ENCODE measurements at places on chromosomes 5 and 9.

GRCh38 chr9:101247297-101247696, 137.5 kb downstream of the BAAT start:
- no peak for DNase-seq

- DNase-seq, result no peak
Measured at GRCh38 chr5:92543201-92543600, 1037.8 kb downstream of the NR2F1-AS1 start.

- no peak for DNase-seq
Measured at GRCh38 chr5:176514244-176514950, 22.8 kb downstream of the RNF44 start.

GRCh38 chr9:130138791-130139190, 33.4 kb upstream of the NCS1 start:
- DNase-seq, result no peak

DNA sequence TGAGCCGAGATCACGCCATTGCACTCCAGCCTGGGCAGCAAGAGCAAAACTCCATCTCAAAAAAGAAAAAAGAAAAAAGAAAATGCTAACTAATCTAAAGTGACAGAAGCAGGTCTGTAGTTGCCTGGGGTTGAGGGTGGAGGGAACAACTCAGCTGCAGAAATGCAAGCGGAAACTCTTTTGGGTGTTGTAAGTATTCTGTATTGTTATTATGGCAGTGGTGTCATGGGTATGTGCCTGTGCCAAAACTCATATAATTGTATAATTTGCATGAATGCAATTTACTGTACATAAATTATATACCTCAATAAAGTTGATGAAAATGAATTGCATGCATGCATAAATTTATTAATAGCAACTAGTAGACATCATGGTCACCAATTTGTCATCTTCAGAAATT, 23.0 kb upstream of the RPS23 start:
- DNase-seq, result no peak

GRCh38 chr9:90103771-90104170, 499.0 kb downstream of the GADD45G start:
- no peak for DNase-seq

GRCh38 chr5:125865166-125865815, 557.9 kb upstream of the GRAMD2B start:
- no peak for DNase-seq

GRCh38 chr5:135546101-135546500, 10.3 kb upstream of the NEUROG1 start:
- DNase-seq, result no peak

- DNase-seq, result no peak
Measured at GRCh38 chr5:53594419-53594818, 34.0 kb downstream of the NDUFS4 start.

- DNase-seq, result no peak
Measured at GRCh38 chr9:18489861-18490260, 15.9 kb downstream of the ADAMTSL1 start.

DNA sequence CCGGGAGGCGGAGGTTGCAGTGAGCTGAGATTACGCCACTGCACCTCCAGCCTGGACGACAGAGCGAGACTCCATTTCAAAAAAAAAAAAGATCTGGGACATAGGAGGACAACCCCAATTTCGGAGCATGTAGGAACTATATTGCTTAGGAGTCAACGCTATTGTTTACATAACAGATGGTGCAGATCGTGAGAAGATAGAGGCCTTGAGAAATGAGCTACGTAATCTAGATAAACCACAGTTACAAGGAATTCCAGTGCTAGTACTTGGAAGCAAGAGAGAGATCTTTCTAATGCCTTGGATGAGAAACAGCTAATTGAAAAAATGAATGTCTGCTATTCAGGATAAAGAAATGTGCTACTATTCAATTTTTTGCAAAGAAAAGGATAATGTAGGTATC, 20.3 kb downstream of the TBC1D2 start:
- no peak for DNase-seq

GRCh38 chr9:33684831-33685230, 110.5 kb upstream of the PRSS3 start:
- DNase-seq, result no peak

DNA sequence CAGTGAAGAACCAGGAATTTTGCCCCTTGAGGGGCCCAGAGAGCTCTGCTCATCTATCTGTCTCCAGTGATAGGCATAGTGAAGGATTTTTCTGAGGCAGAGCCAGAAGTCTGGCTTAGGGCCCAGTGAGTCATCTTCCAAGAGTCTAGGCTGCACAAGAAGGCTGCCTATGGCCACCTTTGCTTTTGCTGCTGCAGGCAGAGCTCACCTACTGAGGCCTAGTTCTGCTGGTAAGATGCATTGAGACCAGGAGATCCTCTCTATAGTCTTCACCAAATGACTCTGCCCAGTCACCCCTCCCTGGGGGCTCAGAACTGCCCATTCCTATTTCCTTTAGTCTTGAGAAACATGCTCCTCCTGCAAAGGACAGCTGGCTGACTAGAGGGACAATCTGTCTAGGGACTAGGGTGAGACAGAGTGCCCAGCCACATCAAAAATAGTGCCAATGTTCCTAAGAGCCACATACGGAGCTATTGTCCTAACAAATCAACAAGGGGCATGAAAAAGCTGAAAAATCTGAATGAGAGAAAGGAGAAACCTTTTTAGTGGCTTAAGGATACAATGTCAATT, 40.3 kb upstream of the CDKN2AIPNL start:
- DNase-seq, result no peak

DNA sequence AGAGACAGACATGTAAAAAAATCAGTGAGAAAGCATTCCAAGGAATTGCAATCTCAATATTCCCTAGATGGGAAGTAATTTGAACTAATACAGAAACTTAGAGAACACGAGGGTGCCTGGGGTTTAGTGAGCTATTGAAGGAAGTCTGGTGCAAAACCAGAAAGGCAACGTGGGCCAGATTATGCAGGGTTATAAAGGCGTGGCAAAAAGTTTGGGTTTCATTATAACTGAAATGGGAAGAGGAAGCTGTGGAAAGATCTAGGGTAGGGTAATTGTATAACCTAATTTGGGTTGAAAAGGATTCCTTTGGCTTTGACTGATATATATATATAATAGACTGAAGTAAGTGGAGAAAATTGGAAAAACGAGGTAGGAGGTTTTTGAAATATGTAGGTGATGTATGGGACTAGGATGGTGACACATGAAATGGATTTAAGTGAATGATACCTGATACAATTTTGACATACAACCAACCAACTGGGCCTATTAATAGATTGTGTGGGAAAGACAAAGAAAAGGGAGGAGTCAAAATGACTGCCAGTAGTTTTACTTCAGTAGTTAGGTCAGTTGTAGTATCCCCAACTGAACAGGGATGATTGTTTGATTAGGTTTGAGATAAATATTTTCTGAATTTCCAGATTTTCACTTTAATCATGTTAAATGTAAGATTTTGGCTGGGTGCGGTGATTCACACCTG, 65.3 kb downstream of the FAM174A start:
- no peak for DNase-seq

DNA sequence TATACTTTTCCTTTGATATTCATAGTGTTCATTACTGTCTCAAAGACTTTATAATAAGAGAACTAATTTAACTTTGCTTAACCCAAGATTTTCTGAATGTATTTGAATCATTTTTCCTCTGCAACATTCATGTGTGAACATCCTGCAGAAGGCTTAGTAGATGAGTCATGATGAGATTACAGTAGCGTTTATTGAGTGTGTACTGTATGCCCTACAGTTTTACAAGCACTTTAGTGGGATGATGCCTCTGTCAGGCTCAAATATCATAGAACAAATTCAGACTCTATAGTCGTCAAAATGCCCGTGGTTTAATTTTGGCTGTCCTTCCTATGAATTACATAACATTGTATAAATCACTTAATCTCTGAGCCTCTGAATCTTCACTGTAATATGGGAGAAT, 41.2 kb downstream of the FYB1 start:
- no peak for DNase-seq

All from NCI-H2029 treated with DMSO at 0.1 percent for 48 hours (cell line).